ENCODE measurements at places on chromosomes 2 and 18.

DNA sequence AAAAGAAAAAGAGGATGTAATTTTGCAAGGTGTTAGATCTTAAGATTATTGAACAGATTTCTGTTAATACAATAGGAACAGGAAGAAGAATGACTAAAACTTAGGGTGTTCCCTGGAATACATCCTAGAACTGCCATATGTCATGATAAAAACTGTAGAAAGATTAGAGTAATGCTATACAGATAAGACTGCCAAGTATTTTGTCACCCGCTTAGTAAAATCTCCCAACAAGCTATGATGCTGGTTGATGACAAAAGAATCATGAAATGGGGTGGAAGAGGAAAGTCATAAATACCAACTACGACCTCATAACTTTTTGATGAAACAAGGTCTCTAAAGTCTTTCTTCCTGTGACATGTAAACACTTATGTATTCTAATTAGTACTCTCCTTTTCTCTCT, 163.6 kb upstream of the COL3A1 start:
- DNase-seq: no peak

DNA sequence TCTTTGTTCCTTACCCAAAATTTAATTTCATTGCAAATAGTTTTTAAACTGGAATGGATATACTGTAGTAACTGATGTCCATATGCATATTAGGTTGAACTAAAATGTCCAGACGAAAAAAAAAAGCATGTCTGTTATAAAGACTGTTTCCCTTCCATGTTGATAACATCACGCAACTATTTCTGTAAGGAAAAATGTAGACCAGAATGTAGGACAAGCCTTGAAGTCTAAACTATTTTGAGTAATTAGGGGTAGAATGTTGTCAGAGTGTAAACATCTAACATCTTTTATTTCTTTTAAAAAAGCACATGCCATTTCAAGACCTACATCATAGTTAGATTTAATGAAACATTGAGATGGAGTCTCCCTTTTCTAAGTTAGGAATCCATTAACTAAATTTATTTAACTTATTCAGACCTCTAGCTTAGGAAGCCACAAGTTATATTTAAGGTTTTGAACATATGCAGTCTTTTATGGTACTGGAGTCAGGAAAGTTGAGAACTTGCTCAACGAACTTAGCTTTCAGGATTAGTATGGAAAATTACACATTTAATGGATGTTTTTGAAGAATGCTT, 7.9 kb downstream of the CALCRL start:
- DNase-seq: no peak

- DNase-seq: no peak
Measured at GRCh38 chr2:48439102-48439501, 90.9 kb upstream of the STON1 start.

DNA sequence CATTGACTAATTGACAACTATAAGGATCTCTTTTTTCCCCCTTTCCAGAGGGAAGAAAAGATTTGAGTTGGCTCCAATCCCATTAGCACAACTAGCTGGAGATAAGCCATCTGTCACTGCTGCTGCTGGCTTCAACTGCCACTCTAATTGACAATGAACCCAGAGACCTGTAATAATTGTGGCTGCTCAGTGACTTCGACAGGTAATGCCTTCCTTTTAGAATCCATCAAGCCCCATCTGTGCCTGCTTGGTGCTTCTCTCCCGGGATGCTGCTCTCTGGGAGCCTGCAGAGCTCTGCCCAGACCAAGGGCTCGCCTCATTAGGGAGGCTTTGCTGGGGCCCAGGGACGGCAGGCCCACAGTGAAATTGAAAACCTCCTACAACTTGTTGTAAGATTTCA, 376.7 kb upstream of the SOX11 start:
- peak; percentile 32 for DNase-seq

- no peak for DNase-seq
Measured at GRCh38 chr2:65227020-65227455, 593 bp upstream of the ACTR2 start.

GRCh38 chr2:172380436-172381274, 46.7 kb upstream of the ITGA6 start:
- DNase-seq: no peak

- DNase-seq: no peak
Measured at GRCh38 chr2:85130407-85130806, 2.8 kb upstream of the TCF7L1 start.

GRCh38 chr2:74566754-74567085, 12.2 kb downstream of the DOK1 start:
- DNase-seq: no peak

DNA sequence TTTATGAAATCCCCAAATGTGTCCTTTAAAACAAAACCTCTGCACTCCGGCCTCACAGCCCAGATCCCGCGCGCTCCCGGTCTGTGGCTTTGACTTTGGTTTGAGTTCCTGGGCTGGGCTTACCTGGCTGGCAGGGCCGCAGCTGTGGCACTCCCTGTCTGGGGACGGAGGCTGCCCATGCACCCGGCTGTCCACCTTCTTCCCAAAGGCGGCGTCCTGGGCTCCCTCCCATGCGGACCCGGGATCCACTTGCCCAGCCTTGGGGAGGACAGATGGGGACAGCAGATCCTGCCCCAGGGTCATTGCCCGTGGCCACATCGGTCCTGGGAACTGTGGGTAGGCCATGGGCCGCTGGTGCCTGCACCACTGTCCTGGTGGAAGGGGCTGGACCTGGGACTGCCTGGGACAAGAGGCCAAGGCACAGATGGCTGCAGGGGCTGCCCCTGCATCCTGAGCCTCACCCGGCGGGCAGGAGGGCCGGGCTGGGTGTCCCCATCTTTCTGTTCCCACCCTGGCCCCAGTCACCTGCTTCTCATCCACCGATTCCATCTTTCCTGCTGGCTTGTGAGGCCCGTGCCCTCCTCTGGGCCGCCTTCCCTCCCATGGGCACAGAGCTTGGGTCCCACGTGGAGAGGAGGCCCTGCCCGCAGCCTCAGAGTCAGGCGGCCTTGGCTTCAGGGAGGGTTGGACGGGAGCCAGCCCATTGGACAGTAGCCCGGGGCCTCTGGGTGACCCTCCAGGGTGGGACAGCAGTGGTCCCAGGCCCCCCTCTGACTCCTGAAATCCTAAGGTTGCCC, 27.7 kb downstream of the NFATC1 start:
- DNase-seq: no peak

DNA sequence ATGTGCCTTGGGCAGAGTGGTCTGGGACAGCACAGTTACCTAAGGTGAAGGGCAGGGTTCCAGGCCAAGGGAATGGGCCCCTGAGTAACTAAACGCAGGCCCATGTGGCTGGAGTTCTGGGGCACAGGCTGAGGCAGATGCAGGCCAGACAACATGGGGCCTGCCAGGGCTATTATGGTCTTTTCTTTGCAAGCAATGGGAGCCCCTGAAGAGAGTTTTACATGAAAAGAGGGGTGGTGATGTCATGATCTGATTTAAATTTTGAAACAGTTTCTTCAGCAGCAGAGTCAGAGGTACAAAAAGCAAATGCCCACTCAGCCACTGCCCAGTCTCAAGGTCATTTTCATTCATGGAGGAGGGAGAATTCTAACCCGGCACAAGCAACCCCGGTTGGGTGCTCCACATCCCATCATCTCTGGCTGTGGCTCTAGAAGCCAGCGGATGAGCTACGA, 5.6 kb downstream of the CHST10 start:
- DNase-seq: no peak

GRCh38 chr2:23041443-23041842, 343.5 kb upstream of the KLHL29 start:
- no peak for DNase-seq

- no peak for DNase-seq
Measured at GRCh38 chr2:200243441-200243840, 63.1 kb upstream of the SPATS2L start.

- no peak for DNase-seq
Measured at GRCh38 chr2:205089958-205090357, 544.7 kb downstream of the PARD3B start.
